ENCODE measurements at places on chromosomes 1 and 21. TPM values are rescaled to one million over a fixed set of nuclear protein-coding genes. Genes with fewer than 3 reads are reported as not detected.

The BTF3L4 gene
- 53.2 TPM for total RNA-seq

The MTFR1L gene
- total RNA-seq = 45.7 TPM

The C1orf56 gene
- total RNA-seq = 1.7 TPM

The C1orf216 gene
- 19.5 TPM for total RNA-seq

The SMG5 gene
- total RNA-seq = 68.3 TPM
